GM03348 (cell line): ENCODE measurements at places on chromosomes 12 and 14.

DNA sequence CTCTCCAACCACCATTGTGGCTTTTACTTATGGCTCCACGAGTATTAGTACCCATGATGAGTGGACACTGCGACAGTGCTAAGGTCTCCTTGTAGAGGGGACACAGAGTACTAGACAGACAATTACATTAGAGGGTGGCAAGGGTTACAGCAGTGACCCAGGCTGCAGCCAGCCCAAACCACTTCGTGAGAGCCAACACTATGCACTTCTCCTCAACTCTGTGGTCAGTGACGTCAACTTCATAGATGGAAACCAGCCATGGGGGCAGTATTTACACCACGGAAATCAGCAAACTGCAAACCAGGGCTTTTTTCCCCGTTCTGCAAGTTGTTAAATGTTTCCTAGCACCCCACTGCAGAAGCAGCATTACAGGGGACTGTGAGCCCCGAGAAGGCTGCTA is 61.6 kb upstream of the ZFP36L1 start:
- no peak for DNase-seq

- DNase-seq = no peak
Observed at GRCh38 chr14:35480119-35480769, 53.7 kb upstream of the INSM2 start.

GRCh38 chr14:75888945-75889344 is 92.8 kb downstream of the TGFB3 start:
- no peak for DNase-seq

DNA sequence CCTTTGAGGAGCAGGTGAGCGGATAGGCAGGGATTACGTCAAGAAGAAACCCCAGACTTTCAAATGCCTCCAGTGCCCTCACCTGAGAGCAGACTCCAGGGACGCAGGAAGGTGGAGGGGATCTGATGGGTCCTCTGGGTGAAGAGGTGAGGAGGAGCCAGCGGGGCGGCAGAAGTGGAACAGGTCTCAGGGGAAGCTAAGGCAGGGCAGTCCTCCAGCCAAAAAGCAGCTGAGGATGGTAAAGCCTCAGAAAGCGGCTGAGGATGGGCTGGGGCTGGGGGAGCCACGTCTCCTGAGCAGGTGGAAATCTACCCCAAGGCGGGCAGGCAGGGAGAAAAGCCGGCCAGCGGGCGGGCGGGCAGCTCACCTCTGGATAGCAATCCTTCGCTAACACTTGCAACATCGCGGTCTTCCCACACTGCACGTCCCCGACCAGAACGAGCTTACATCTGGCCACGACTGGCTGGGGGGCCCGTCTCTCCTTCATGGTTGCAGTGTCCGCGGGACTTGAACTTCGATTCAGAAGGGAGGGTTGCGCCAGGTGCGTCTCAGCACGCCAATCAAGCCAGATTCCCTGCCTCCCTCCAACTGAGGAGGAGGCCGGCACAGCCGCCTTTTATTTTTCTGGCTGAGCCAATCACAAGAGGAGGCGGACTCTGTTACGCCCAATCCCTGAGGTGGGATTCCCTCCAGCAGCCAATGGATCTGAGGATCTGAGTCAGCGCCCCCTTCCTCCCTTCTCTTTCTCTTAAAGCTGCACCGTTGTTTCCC is at the start of gene RND1:
Gene RND1, minus strand, starts transcription at position 590 of the 771 bp plus-strand sequence. Its CDS starts 103 bp downstream, at position 487.
- DNase-seq = peak; percentile 96

DNA sequence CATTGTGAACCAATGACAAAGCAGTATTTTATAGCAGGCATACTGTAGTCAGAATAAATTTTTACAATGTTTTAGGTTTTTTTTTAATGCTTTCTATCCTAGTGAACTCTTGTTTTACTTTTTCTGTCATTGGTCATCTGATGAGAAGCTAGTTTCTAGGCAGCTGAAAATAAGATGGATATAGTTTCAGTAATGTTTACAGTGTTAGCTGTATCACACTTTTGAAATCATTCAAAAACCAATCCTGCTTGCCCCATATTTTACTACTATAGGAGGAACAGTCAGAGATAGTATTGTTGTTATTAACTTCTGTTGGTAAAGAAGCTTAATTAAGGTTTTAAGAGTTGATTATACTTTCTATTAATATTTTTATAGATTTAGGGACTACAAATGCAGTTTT is 24.5 kb downstream of the USP15 start:
- no peak for DNase-seq

GRCh38 chr12:46267825-46268582 is 839 bp downstream of the SLC38A1 start:
- DNase-seq = peak; percentile 54

DNA sequence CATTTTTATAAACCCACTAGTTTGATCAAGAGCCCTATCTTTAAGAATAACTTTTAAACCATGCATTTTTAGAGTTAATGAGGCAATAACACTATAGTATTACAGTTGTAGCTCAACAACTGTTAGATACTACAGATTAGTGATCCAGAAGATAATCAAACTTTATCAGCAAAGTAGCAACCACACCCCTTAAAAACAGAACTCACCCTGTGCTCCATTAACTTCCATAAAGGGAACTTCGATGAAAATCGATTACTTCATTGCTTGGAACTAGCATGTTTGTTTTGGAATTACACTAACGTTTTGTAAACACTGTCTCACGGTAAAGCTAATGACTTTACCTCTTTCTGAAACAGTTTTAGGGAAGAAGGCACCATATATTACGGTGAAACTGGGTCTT is 1.4 kb downstream of the SGPP1 start:
- DNase-seq = no peak

GRCh38 chr12:31272607-31273225 is 53.2 kb downstream of the SINHCAF start:
- no peak for DNase-seq

DNA sequence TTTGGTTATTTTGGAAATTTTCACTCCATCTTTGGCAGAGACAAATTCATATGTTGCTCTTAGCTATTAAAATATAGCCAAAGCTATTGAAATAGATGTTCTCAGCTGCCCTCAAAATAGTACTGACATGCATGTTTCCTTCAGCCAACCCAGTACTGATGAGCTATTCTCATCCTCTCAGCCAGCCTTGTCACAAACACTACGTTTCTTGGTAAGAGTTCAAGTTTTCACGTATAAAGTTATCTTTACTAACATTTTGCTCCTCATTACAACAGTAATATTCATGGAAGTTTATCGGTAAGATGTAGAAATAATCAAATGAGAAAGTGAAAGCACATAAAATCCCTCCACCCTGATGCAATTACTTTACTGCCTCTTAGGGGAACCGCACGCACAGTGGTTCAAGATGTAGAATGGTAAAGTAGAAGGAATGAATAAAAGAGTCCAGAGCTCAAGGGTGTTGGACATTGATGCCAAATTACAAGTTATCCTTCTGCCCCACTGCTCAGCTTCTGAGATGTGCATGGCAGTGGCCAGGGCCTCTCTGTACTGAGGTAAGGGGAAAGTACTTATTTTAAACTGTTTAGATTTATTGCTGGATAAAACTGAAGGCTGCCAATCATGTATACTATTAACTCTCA is 20.7 kb downstream of the GCH1 start:
- DNase-seq = peak; percentile 26

- DNase-seq = no peak
Observed at GRCh38 chr12:116366824-116367223, 89.3 kb upstream of the MED13L start.

DNA sequence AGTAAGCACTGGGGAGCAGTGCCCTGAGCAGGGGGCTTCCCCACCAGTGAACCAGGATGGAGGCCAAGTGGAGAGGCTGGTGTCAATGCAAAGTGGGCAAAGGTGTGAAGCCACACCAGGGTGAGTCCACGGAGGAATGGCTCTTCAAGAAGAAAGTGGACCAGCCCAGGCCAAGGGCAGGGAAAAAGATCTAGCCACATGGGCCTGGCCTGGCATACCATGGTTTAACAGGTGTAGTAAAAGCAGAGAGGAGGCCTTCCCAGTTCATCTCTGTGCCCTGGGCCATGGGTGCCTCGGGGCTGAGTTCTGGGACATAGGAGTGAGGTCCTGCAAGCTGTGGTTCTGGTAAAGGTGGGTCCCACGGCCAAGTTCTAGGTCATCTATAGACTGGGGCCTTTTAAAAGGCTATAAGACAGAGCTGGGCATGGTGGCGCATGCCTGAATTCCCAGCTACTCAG is 153.4 kb downstream of the DPF3 start:
- DNase-seq = no peak

DNA sequence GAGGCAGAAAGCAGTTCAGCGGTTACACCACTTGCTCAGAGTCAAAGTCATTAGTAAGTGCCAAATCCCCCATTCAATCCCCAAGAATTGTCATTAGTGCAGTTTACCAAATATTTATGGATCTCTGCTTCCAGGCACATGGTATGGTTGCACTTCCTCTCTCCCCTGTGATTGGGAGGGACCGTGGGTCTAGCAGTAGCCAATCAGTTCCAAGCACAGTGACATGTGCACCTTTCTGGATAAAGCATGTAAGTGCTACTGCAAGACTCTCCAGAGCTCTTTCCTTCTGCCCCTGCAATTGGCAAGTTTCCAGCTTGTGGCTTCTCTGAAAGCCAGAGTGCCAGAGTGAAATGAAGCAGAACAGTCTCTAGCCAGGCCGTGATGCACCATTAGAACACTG is 85.3 kb upstream of the FLRT2 start:
- DNase-seq = no peak

DNA sequence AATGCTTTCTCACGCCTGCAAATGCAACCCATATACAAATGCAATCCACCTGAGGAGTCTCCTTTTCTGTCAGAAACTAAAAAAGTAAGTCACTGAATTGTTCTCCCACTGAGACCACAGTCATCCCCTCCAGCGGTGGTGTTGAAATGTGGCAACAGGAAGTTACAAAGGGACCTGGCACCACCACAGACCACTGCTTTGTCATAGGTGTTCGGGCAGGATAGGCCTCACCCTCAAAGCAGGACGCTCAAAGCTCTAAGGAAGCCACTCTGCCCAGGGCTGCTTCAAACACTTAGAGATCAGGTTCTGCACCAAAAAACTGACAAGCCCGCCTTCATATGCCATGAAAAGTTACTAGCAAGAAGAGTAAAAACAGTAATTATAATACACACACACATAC is 11.3 kb downstream of the PHLDA1 start:
- DNase-seq = peak; percentile 35

DNA sequence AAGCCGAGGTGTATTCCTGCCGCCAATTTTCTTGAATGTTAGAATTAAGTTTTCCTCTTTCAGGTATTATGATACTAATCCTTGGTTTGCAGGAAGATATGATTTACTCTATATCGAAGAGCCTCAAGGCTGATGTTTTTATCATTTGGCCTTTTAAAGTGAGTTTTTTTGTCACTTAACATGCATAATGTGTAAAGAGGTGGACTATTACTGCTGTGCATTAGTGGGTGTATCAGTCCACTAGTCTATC is 11.1 kb upstream of the TMPO start:
- no peak for DNase-seq

- DNase-seq = no peak
Observed at GRCh38 chr12:117031843-117032592, 67.2 kb downstream of the TESC start.

DNA sequence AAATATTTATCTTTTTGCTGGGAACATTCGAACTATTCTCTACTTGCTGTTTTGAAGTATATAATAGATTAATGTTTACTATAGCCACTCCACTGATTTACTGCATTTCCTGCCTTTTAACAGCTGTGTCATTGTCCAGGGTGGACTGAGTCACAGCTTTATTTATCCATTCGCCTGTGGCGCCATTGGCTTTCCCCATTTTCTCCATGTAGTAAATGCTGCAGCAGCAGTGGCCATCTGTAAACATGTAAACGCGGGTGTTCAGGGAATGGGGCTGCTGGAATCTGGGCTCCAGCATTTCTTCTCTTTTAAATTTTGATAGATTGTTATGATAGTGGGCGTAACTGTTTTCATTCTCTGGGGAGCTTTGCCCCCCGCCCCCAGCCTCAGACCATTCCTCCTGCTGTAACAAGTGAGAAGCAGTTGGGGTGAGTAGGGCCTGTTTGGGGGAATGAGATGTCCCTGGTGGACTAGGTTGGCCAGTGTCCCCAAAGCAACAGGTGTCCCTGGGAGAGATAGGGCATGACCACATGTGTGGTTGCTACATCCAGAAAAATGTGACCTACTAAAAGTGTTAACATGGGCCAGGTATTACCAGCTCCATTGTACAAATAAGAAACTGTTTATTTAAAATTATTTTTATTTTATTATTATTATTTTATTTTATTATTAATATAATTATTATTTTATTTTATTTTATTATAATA is 32.9 kb downstream of the RIN3 start:
- no peak for DNase-seq

- DNase-seq = peak; percentile 41
Observed at GRCh38 chr12:81758421-81759189, 545 bp downstream of the PPFIA2 start.

GRCh38 chr12:74535536-74535935 is 2.1 kb upstream of the ATXN7L3B start:
- DNase-seq = no peak

DNA sequence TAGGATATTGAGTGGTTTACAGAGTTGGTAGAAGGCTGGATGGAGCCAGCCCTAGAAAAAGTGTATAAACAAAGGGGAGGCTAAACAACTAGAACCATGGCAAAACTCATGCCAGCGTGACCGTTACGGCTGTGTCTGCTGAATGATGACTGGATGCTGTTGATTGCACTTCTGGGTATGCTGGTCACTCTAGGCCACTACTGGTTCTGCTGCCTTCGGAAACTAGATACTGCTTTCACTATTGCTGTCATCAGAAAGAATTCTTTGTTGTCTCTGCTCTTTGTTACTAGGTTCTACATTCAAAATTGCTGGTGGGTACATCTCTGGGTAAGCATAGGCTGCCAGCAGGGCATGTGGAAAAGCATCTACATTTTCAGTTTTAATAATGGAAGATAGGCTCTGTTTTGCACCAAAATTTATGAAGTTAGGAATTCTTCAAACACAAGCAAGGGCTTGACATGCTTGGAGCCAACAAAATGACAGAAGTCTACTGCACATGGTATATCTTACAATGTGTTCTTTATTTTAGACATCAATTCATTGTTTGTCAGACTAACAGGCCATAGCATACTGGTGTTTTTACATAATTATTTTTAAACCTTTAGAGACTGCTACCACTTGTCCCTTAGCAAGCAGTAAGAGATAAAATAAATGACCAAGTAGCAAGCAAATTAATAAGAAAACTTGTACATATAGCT is 15.4 kb downstream of the MON2 start:
- DNase-seq = no peak

GRCh38 chr12:128075332-128075731 is 191.6 kb upstream of the TMEM132C start:
- DNase-seq = no peak

GRCh38 chr12:45779936-45780335 is 50.4 kb downstream of the ARID2 start:
- no peak for DNase-seq

DNA sequence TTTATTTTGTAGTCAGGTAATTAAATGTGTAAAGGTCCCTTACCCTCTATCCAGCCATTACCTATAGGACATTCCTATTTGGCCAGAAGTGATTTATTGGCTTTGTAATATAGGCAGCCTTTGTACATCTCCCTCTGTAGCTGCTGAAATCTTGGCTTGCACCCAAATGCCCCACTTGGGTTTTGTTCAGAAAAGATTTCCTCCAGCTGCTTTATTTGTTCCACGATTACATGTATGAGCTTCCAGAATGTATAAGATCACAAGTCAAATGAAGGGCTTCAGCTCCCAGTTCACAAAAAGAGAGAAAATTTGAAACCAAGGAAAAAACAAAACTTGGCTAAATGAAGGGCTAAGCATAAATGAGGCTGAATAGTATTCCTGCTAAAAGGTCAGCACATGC is 103.4 kb downstream of the EFCAB11 start:
- DNase-seq = no peak

- no peak for DNase-seq
Observed at GRCh38 chr12:57769594-57769993, 2.3 kb downstream of the METTL1 start.
